Cardiac muscle cell (in vitro differentiated cells and primary cell): ENCODE measurements at places on chromosomes 13 and 19. TPM values are rescaled to one million over a fixed set of nuclear protein-coding genes. Genes with fewer than 3 reads are reported as not detected.

NXNL1 gene
- total RNA-seq = not detected in 2 replicates

DNA sequence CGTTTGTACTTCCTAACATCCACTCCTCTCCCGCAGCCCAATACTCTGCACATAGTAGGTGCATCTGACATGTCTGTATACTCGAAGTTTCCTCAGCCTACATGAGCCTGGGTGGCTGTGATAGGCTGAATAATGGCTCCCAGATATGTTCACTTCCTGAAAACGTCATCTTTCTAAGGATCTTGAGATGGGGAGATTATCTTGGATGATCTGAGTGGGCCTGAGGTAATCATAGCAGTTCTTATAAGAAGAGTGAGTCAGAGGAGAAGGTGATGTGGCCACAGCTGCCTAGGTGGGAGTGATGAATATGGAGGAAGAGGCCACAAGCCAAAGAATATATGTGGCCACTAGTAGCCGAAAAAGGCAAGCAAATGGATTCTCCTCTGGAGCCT is 84.2 kb downstream of the AKAP11 start:
- no peak for DNase-seq
- H3K36me3 ChIP-seq = no peaks in the 10 kb centered on the region
- no peak overlapping the region for H3K4me3 ChIP-seq
- H3K27me3 ChIP-seq = no peaks in the 10 kb centered on the region
- no peak overlapping the region for H3K27ac ChIP-seq
- peaks cover 30% of the 10 kb centered on the region for H3K4me1 ChIP-seq

- no peaks in the 10 kb centered on the region for H3K27me3 ChIP-seq
- H3K36me3 ChIP-seq = no peaks in the 10 kb centered on the region
- DNase-seq = no peak
- no peak overlapping the region for H3K4me3 ChIP-seq
- no peak overlapping the region for H3K27ac ChIP-seq
These were observed 107.2 kb downstream of the FNDC3A start for GRCh38 chr13:49082653-49083536.

DNA sequence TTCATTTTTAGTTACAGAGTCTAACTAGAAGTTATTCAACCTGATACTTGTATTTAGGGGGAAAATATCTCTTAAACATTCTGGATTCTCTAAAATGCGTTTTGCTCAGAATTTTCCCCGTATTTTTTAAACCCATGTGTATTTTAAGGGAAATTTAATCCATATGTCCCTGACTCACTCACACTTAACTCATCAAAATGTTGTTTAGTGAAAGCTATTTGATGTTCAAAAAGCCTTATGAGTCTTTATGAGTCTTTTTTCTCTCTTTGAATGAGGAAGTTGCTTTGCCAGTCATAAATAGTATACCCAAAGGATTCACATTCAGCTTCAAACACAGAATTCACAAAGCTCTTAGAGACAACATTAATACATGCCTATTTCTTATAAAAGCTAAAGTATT is 16.4 kb downstream of the MAB21L1 start:
- H3K4me1 ChIP-seq = no peaks in the 10 kb centered on the region
- no peak overlapping the region for H3K4me3 ChIP-seq
- H3K27ac ChIP-seq = no peak overlapping the region
- H3K27me3 ChIP-seq = no peaks in the 10 kb centered on the region
- no peak for DNase-seq

- no peak overlapping the region for H3K4me3 ChIP-seq
- DNase-seq = no peak
- H3K27me3 ChIP-seq = no peaks in the 10 kb centered on the region
- no peak overlapping the region for H3K27ac ChIP-seq
- H3K4me1 ChIP-seq = peaks cover 6% of the 10 kb centered on the region
- H3K36me3 ChIP-seq = no peaks in the 10 kb centered on the region
These were observed 2.1 kb upstream of the PNMA8B start for GRCh38 chr19:46497773-46498172.

DNA sequence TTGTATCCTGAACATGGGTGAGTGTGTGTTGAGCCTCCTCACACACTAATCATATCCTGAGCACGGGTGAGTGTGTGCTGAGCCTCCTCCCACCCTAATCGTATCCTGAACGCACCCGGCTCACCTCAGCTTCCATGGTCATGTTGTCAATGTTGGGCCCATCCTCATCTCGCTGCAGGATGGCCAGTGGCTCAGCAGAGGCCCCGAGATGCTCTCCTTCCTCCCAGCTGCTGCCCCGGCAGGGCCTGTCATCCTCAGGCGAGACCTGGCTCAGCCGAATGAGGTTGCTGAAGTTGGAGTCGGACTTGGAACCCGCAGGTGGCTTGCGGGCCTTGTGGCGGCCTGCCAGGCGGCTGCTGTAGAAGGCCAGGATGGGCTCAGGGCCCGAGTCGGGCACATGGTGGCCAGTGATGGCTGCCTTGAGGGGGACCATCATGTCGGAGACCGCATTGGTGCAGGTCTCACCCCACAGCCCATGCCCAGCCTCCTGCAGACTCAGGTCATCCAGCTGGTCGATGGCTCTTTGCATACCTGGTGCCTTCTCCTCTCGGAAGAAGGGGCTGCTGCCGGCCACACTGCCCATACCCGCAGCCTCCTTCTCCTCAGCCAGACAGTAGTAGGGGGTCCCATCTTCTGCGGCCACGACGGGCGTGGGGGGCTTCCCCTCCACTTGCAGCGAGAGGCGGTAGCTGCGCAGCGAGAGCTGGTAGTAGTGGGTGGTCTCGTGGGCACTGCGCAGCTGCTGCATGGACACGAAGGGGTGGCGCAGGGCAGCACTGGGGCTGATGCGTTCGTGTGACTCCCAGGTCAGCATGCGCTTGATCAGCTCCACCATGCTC is 9.6 kb downstream of the HIPK4 start:
- H3K27me3 ChIP-seq = no peaks in the 10 kb centered on the region
- no peak overlapping the region for H3K4me3 ChIP-seq
- no peak for DNase-seq
- peak overlapping the region; percentile 28 for H3K27ac ChIP-seq
